ENCODE measurements at places on chromosomes 3 and 15.

GRCh38 chr3:108823227-108823626, 641 bp downstream of the TRAT1 start:
- no peak for DNase-seq

GRCh38 chr15:55484917-55485672, 22.9 kb downstream of the DNAAF4 start:
- no peak for DNase-seq

GRCh38 chr15:51828621-51829375, 655 bp upstream of the TMOD3 start:
- no peak for DNase-seq

DNA sequence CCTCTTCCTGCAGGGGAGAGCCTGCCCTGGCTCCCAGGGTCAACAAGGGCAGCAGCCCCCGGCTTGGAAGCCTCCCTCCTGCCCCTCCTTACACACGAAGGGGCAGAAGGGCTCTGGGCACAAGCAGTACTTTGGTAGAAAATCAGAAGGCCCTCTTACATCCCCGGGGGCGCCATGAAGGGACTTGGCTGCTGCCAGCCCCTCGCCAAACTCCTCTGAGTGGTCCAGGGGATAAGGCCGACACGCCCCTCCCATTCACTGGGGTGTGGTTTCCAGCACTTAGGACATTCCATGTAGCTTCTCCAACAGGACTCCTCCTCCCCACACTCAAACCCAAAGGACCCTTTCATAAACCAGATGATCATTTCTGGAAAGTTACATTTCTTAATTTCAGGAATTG, 1.2 kb upstream of the ST8SIA2 start:
- no peak for DNase-seq

DNA sequence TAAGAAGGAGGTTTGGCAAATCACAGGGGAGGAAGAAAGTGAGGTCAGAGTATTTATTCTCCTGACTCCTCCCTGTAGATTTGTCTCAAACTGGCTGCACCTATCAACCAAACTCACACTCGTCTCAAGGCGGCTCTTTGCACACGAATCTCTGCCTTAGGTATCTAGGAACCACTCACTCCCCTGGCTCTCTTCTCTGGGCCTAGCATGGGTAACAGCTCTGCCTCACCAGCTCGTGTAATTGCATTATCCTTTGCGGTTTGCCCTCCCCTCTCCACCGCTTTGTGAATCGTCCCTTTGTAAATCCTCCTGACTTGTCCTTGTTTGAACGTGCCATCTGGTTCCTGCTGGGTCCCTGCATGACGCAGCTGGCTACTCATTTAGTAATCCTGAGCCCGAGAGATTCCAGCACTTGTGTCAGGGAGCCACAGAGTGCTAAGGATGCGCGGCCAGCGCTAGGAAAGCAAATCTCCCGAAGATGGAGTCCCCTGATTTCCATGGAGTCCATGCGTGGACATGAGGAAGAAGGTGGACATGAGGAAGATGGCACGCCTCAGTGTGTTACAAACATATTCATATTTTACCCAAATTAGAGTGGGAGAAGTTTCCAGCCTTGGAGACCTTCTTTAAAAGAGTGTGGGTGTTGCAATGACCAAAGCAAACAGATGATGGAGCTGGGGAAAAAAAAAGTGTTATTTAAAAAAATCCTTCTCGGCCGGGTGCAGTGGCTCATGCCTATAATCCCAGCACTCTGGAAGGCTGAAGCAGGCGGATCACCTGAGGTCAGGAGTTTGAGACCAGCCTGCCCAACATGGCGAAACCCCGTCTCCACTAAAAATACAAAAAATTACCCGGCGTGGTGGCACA, 26.7 kb downstream of the NRROS start:
- DNase-seq, result peak; percentile 83

- DNase-seq, result no peak
These were observed 313.4 kb downstream of the CNTN6 start for GRCh38 chr3:1406250-1406649.

DNA sequence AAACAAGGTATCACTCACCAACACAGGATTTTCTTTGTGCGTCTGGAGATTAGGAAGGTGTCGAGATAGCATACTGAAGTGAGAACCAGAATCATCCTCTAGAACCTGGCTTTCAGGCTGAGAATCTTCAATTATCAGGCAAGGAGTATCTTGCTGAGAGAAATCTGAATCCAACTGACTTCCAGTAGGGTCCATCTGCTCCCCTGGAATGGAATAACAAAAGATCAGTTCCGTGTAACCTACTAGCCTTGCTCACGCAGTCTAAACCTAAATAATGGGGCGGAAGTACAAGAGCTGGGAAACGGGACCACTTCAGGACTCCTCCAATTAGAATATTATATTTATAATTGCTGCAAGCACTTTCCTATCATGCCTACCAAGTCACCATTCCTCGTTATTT, 690 bp downstream of the TP53BP1 start:
- no peak for DNase-seq

All from NCI-H2029 treated with DMSO at 0.1 percent for 48 hours (cell line).